ENCODE measurements at places on chromosomes 13 and 19. TPM values are rescaled to one million over a fixed set of nuclear protein-coding genes. Genes with fewer than 3 reads are reported as not detected.

The ZNF699 gene
- total RNA-seq: 20.6 TPM

DNA sequence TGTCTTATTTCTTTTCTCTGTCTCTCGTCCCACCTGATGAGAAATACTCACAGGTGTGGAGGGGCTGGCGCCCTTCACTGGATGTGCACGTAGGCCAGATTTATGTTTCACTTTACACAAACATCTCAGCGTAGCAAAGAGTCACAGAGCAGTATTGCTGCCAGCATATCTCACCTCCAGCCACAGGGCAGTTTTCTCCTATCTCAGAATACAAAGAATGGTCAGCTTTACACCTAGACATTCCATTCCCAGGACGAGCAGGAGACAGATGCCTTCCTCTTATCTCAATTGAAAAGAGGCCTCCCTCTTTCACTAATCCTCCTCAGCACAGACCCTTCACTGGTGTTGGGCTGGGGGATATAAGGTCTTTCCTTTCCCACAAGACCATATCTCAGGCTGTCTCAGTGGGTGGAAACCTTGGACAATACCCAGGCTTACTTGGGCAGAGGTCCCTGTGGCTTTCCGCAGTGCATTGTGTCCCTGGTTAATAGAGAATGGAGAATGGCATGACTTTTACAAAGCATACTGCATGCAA, 7.2 kb upstream of the ZNF611 start:
- no peak for DNase-seq
- peak overlapping the region; percentile 76 for H3K27ac ChIP-seq
- peaks cover 2% of the 10 kb centered on the region for H3K27me3 ChIP-seq
- H3K4me3 ChIP-seq: no peak overlapping the region

- H3K4me1 ChIP-seq: no peaks in the 10 kb centered on the region
- no peaks in the 10 kb centered on the region for H3K36me3 ChIP-seq
- DNase-seq: no peak
- H3K27me3 ChIP-seq: peaks cover 2% of the 10 kb centered on the region
- H3K27ac ChIP-seq: no peak overlapping the region
These were observed 15.6 kb downstream of the RHPN2 start for GRCh38 chr19:33048806-33049676.

The RNF225 gene
- total RNA-seq: 1.2 TPM

- H3K27ac ChIP-seq: no peak overlapping the region
- H3K36me3 ChIP-seq: no peaks in the 10 kb centered on the region
- peaks cover 7% of the 10 kb centered on the region for H3K4me1 ChIP-seq
- DNase-seq: no peak
- H3K4me3 ChIP-seq: no peak overlapping the region
These were observed 10.9 kb upstream of the TLE5 start for GRCh38 chr19:3073159-3073563.

The BST2 gene
- total RNA-seq: 41.8 TPM

The CCL25 gene
- total RNA-seq: not detected

The ICAM4 gene
- 0.57 TPM for total RNA-seq

The ZNF541 gene
- 0.85 TPM for total RNA-seq

GRCh38 chr19:19191768-19192077, 229 bp downstream of the BORCS8 start:
- H3K36me3 ChIP-seq: no peaks in the 10 kb centered on the region
- H3K4me3 ChIP-seq: peak overlapping the region; percentile 99
- no peaks in the 10 kb centered on the region for H3K27me3 ChIP-seq
- DNase-seq: no peak
- H3K27ac ChIP-seq: peak overlapping the region; percentile 99
- peaks cover 65% of the 10 kb centered on the region for H3K4me1 ChIP-seq

DNA sequence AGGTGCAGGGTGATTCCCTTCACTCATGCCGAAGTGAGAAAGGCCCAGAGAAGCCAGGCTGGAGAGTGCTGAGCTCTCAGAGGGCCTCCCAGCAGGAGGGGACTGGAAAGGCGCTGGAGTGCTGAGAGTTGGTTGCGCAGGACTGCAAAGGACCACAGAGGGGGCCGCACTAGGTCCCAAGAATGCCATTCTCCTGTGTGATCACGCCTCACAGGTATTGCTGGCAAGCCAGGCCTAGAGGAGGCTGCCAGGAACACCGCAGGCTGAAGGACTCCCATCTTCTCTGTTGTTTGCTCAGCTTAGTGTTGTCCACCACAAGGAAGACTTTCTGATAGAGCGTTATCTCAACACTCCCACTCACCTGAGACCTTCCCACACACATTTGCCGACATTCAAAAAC, 165.0 kb downstream of the FGF14 start:
- peaks cover 9% of the 10 kb centered on the region for H3K27me3 ChIP-seq
- H3K27ac ChIP-seq: no peak overlapping the region
- no peak for DNase-seq

The NLRP5 gene
- total RNA-seq: not detected

GRCh38 chr13:40477623-40478608, 188.5 kb downstream of the FOXO1 start:
- H3K27me3 ChIP-seq: no peaks in the 10 kb centered on the region
- no peaks in the 10 kb centered on the region for H3K36me3 ChIP-seq
- no peak overlapping the region for H3K27ac ChIP-seq
- DNase-seq: no peak

- H3K27ac ChIP-seq: no peak overlapping the region
- H3K27me3 ChIP-seq: peaks cover 32% of the 10 kb centered on the region
- H3K4me3 ChIP-seq: no peak overlapping the region
These were observed 565.1 kb downstream of the LIG4 start for GRCh38 chr13:107650081-107650701.

DNA sequence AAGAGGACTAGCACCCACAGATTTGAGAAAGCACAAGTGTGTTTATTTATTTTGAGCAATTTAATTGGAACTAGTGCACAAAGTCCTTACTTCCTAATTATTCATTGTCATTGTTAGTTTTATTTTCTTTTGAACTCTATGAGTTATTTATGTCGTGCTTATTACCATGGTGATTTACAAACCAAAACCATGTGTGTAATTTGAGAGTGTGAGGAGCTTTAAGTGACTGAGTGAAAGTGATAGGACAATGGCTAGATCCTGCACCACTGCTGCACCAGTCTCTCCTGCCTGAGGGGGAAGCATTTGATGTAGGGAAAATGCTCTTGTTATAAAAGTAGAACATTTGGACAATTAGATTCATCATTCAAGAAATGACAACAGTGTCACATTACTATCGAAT, 172.3 kb upstream of the KLF12 start:
- no peaks in the 10 kb centered on the region for H3K36me3 ChIP-seq
- DNase-seq: no peak

DNA sequence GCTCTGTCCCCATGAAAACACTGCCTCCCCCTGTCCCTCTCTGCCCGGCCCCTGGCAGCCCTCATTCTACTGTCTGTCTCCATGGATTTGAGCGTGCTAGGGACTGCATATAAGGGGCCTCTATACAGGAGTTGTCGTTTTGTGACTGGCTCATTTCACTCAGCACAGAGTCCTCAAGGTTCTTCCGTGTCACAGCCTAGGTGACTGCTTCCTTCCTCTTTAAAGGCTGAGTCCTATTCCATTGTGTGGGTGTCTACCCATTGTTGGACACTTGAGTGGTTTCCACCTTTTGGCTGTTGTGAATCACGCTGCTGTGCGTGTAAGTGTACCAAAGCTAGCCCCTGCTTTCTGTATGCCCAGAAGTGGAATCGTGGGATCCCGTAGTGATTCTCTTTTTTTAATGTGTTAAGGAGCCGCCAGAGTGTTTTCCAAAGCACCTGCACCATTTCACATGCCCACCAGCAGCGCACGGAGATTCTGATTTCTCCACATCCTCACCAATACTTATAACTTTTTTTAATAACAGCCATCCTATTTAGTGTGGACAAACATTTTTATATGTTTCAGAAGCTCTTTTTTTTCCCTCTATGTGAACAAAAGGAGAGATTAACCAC, 116.7 kb downstream of the COL4A2 start:
- H3K36me3 ChIP-seq: no peaks in the 10 kb centered on the region
- no peak for DNase-seq
- peaks cover 63% of the 10 kb centered on the region for H3K27me3 ChIP-seq
- H3K27ac ChIP-seq: no peak overlapping the region
- H3K4me1 ChIP-seq: peaks cover 9% of the 10 kb centered on the region
- no peak overlapping the region for H3K4me3 ChIP-seq

DNA sequence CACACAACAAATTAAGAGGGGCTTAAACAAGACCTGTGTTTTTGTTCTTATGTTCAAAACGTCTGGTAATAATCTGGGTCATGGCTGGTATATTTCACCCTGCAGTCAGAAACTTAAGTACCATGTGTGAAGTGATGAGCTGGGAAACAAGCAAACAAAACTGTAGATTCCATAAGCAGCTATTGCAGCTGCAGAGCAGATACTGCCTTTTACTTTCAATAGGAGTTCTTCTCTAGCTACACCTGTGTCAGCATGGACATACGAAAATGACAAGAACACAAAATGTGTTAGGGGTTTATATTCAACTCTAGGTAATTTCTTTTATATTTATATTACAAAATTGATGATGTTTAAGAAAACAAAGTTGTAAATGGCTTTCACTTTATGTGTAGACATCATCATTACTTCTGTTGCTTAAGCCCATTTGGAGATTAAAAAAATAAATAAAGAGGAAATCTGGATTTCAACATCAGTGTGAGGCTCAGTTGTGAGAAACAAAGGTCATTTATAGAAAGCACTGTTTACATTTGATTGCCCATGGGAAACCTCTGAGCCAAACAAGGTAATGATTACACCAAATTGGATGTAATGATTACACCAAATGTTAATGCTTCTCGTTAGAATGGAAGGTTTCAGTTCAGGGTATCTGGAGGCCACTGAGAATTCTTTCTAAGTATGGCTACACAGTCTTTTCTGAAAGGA, 451.0 kb upstream of the SLC10A2 start:
- H3K27me3 ChIP-seq: no peaks in the 10 kb centered on the region
- no peak for DNase-seq
- no peaks in the 10 kb centered on the region for H3K36me3 ChIP-seq
- H3K4me3 ChIP-seq: no peak overlapping the region

The APOE gene
- total RNA-seq: 3.6 TPM

GRCh38 chr19:42554046-42554575, 25.8 kb upstream of the CEACAM1 start:
- H3K4me3 ChIP-seq: no peak overlapping the region
- no peak for DNase-seq
- H3K27ac ChIP-seq: no peak overlapping the region
- H3K36me3 ChIP-seq: peaks cover 10% of the 10 kb centered on the region
- H3K27me3 ChIP-seq: peaks cover 15% of the 10 kb centered on the region

The LILRA1 gene
- total RNA-seq: not detected

The TNFRSF19 gene
- total RNA-seq: not detected

The CALR3 gene
- total RNA-seq: not detected

GRCh38 chr13:112251930-112252585, 124.1 kb upstream of the SPACA7 start:
- H3K4me1 ChIP-seq: no peaks in the 10 kb centered on the region
- DNase-seq: no peak
- H3K36me3 ChIP-seq: no peaks in the 10 kb centered on the region
- no peak overlapping the region for H3K27ac ChIP-seq
- no peak overlapping the region for H3K4me3 ChIP-seq

DNA sequence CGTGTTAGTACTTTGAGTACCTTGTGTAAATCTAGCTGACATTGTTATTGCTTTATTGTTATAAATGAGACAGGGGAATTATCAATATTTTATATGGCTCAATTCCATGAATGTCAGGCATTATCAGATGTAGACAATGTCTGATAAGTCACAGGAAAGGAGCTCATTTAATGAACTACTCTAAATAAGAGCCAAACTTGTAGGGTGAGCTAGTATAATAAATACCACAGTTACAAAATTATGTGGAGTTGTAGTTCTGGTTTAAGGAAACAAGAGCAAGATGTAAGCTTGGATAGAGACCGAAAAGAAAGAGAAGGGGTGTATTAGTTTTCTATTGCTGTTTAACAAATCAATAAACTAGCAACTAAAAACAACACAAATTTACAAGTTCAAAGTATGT, 891.8 kb upstream of the SLITRK1 start:
- H3K27me3 ChIP-seq: no peaks in the 10 kb centered on the region
- no peaks in the 10 kb centered on the region for H3K4me1 ChIP-seq
- H3K36me3 ChIP-seq: no peaks in the 10 kb centered on the region
- no peak for DNase-seq

DNA sequence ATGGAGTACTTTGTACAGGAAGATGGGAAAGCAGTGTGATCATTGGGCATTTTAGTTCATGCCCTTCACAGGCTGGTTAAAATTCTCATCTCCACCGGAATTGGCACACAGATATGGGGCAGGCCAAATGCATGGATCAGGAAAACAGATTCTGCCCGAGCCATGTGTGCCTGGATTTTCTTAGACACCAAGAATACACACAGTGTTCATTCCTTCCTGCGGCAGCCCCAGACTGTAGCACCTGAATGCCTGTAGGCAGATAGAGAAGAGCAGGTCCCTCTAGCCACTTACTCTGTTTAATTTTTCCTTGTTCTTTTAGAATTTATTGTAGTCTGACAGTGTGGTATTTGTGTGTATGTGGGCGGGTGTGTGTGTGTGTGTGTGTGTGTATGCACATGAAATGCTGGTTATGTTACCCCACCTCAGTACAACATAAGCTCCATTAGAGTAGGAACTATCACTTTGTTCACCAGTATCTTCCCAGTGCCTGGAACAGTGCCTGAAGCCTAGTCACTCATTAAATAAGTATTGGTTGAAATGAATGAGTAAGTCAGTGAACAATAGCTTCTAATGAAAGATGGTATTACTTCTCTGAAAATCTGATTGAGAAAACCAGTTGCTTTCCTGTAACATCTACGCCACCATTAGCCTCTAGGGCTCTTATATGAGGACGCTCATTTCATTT, 41.7 kb downstream of the FRY start:
- no peak for DNase-seq
- no peak overlapping the region for H3K27ac ChIP-seq
- H3K36me3 ChIP-seq: no peaks in the 10 kb centered on the region
- H3K27me3 ChIP-seq: no peaks in the 10 kb centered on the region
- H3K4me3 ChIP-seq: no peak overlapping the region

DNA sequence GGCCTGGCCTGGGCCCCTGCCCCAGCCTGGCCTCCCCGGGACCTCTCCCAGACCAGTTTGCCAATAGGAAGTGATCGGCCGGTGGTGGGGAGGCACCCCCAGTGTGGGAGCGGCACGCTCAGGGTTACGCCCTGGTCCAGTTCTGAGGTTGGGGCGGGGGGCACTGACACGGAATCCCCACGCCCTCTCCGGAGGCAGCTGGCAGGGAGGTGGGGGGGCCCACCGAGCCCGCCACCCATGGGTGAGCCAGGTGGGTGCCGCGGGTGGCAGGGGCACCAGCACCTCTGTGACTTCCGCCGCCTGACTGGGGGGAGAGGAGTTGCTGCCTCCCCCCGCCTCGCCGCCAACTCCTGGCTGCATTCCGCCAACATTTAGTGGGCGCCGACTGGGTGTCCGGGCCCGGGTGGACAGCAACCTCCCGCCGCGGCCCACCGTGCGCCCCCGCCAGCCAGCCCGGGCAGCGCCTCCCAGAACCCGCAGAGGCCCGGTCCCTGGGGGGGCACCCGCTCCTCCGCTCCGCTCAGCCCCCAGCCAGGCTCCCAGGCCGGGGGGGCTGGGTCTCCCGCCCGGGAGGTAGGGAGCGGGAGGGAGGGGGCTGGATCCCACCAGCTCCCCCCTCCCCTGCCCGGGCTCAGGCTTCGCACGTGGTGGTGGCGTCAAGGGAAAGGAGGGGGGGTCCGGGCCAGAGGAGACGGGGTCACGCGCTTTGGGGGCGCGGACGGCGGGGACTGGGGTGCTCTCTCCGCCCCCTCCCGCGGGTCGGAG, 2.0 kb downstream of the ZBTB7A start:
- no peaks in the 10 kb centered on the region for H3K27me3 ChIP-seq
- peak overlapping the region; percentile 14 for H3K27ac ChIP-seq
- peak; percentile 58 for DNase-seq
- peaks cover 49% of the 10 kb centered on the region for H3K4me1 ChIP-seq
- peak overlapping the region; percentile 86 for H3K4me3 ChIP-seq
